ENCODE measurements at places on chromosomes 5 and 9. TPM values are rescaled to one million over a fixed set of nuclear protein-coding genes. Genes with fewer than 3 reads are reported as not detected.

DNA sequence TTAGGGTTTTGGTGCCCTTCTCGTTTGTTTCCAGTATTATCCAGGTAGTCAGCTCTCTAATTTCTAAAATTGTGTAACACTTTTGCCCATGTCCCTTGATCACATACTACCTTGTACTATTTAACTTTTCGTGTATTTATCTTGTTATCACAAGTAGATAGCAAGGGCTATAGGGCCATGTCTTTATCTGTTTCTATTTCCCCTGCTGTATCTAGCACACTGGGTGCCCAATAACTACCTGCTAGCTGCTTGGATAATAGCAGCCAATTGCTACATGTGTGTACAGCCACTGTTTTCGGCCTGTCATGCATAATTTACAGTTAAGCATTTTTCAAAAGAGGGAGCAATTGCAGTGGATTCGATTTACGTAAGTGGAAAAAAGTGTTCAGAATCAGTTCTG is 64.8 kb upstream of the TNFAIP8 start:
- DNase-seq = no peak

DNA sequence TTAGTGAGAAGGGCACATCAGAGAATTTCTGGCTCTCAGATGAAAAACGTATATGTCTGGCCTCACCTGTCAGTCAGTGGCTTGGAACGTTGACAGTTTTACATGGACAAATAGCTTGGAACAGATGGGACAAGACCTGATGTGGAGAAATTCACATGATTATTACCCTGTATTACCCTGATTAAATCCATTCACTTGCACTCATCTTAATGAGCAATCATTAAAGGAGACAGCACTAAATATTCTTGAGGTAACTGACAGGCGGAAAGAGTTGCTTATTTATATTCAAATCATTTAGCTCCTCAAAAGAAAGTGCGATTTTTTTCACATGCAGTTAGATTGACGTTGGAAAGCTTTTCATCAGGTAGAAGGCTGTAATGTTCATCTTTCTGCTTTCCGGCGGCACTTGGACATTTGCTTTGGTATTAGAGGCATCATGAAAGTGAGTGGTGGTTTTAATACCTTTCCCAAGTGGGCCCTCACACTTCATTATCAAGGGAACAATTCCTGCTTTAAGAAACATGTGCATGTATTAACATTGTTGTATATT is 11.7 kb upstream of the TAS2R1 start:
- no peak for DNase-seq

GRCh38 chr5:141965071-141965470 is 3.8 kb upstream of the RNF14 start:
- no peak for DNase-seq

- no peak for DNase-seq
Observed at GRCh38 chr9:137785704-137786161, 91.8 kb upstream of the CACNA1B start.

Gene LCN9
- total RNA-seq = not detected

Gene TCF7
- total RNA-seq = 89.7 TPM

Gene SCGB3A2
- total RNA-seq = not detected

All from CD8-positive, alpha-beta memory T cell (primary cell).